ENCODE measurements at places on chromosomes 4 and X.

GRCh38 chrX:13323241-13323640 lies 3.4 kb upstream of the ATXN3L start:
- no peaks in the 10 kb centered on the region for H3K27me3 ChIP-seq
- no peak overlapping the region for H3K27ac ChIP-seq
- H3K4me1 ChIP-seq: no peaks in the 10 kb centered on the region
- H3K36me3 ChIP-seq: no peaks in the 10 kb centered on the region
- H3K4me3 ChIP-seq: no peak overlapping the region

- peaks cover 9% of the 10 kb centered on the region for H3K4me1 ChIP-seq
- DNase-seq: no peak
- H3K27ac ChIP-seq: no peak overlapping the region
- H3K4me3 ChIP-seq: peak overlapping the region; percentile 34
Observed at GRCh38 chr4:1795299-1796195, 2.5 kb downstream of the FGFR3 start.

DNA sequence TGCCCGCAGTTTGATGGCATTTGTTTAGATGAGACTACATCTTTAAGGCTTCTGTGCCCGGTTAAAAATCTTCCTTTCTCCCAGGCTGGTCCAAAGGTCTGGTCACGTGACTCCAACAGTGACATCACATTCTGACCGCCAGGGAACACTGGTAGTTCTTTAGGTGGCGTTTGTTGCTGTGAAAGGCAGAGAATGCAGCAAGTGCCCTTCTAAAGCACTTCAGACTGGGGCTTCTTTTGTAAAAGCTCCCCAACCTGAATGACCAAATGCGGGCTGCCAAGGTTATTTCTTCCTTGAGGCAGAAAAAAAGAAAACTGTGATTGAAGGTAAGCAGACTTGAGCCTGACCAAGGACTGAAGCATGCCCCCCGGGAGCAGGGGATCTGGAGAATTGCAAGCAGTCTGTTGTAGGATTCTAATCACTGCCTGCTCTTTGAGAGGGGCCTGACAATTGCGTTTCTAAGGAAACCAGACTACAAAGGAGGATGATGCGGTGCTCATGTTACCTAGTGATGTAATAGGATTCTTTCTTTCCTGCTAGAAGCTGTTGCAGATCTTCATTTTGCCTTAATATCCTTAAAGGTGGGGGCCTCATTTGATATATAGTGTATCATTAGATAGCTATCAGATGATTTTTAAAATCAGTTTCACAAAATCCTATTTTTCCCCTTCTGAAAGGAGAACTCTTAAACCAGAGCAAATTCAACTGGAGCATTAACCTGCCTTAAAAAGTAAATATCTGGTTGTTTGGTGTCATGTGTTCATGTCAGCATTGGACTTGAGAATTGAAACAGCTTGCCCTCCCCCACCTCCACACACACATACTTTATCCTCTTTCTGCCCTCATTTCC lies 133.1 kb downstream of the AKAP4 start:
- peak; percentile 18 for DNase-seq
- no peak overlapping the region for H3K27ac ChIP-seq
- no peaks in the 10 kb centered on the region for H3K36me3 ChIP-seq
- no peaks in the 10 kb centered on the region for H3K27me3 ChIP-seq
- no peaks in the 10 kb centered on the region for H3K4me1 ChIP-seq

- H3K4me1 ChIP-seq: no peaks in the 10 kb centered on the region
- H3K27ac ChIP-seq: no peak overlapping the region
- no peaks in the 10 kb centered on the region for H3K27me3 ChIP-seq
- no peak for DNase-seq
- no peak overlapping the region for H3K4me3 ChIP-seq
- no peaks in the 10 kb centered on the region for H3K36me3 ChIP-seq
Observed at GRCh38 chrX:147738265-147738664, 173.5 kb upstream of the FMR1 start.

GRCh38 chr4:3215256-3215655 lies 33.7 kb upstream of the MSANTD1 start:
- H3K4me3 ChIP-seq: no peak overlapping the region
- H3K4me1 ChIP-seq: no peaks in the 10 kb centered on the region
- no peaks in the 10 kb centered on the region for H3K27me3 ChIP-seq
- no peak overlapping the region for H3K27ac ChIP-seq
- H3K36me3 ChIP-seq: no peaks in the 10 kb centered on the region
- peak; percentile 3 for DNase-seq

DNA sequence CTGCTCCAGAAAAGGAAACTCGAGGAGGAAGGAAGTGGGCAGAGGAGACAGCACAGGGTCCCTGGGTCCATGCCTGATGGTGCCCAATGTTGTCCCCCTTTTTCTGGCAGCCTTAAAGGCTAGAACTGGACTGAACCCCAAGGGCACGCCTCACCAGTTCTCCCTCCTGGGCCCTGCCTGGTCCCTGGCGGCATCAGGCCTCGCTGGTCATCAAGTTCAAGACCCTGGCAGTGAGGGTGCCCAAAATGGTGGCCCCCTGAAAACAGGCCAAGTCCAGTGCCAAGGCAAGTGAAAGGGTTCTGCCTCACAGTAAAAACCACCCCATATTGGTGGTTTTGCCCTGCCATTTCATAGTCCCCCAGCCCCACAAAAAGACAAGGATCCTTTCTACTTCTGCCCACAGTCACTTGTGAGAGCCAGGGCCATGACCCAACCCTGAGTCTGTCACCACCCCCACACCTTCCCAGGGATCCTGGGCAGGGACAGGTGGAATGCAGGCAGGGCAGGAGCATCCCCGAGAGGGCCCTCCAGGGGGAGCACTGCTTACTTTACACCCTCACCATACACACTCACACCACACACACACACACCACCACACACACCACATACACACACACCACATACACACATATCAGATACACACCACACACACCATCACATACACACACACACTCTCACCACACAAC lies 107.6 kb downstream of the DCTD start:
- H3K27me3 ChIP-seq: no peaks in the 10 kb centered on the region
- H3K4me1 ChIP-seq: no peaks in the 10 kb centered on the region
- no peak for DNase-seq
- no peak overlapping the region for H3K27ac ChIP-seq
- no peak overlapping the region for H3K4me3 ChIP-seq

DNA sequence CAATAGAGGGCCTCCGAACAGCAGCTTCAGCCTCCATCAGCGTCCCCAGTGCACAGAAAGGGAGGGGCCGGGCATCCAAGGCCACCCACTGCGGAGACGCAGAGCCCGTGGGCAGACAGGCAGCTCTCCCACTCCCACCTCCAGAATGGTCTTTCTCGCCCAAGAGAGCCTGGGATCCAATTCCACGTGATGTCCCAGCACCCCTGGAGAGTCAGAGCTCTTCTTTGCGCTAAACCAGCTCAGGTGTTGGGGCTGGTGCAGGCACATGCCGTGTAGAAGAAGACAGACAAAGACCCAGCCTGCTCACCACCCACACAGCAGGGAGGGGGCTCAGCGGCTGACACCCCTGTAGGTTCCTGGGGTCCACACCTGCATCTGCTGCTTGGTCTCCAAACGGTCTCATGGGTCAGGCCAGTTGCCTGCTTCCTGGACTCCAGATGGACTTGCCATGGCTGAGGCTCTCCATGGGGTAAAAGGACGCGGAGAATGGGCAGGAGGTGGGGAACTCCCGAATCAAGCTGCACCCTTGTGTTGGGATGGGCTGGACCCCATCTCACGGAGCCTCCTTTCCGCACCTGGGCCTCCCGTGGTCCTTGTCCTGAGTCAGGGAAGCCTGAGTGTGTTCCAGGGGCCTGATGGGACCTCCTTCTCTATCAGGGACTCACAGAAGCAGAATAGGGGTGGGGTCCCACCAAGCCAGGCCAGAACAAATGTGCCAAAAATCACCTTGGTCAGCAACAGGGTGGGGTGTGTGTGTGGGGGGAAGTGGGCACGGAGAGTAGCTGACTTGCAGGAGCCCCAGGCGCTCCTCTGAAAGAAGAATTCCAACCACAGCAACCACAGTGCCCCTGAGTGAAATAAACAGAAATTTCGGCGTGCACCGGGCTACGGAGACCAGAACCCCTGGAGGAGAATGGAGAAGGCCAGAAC lies 11.6 kb upstream of the ASMTL start:
- DNase-seq: no peak
- H3K4me3 ChIP-seq: no peak overlapping the region
- no peaks in the 10 kb centered on the region for H3K36me3 ChIP-seq
- no peak overlapping the region for H3K27ac ChIP-seq
- no peaks in the 10 kb centered on the region for H3K27me3 ChIP-seq
- no peaks in the 10 kb centered on the region for H3K4me1 ChIP-seq

DNA sequence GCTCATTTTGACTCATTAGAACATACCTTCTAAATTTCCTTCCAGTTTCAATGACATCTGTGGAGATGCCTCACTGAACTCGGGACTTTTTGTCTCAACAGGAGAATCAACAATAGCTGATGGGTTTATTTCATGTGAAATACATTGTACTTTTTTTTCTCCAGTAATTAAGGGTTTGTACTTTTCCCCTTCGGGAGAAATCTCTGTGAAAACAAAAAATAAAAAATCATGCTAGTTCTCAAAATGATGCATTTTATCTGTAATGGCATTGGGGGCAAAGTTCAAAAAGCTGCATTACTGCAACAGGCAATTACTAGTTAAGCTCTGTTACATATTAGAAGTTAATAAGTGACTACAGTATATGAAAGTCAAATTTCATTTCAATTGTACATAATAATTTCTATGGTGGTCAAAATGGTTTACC lies 167.3 kb upstream of the SH3RF1 start:
- H3K4me1 ChIP-seq: peaks cover 3% of the 10 kb centered on the region
- no peak overlapping the region for H3K4me3 ChIP-seq
- H3K36me3 ChIP-seq: no peaks in the 10 kb centered on the region
